Astrocyte of the spinal cord (primary cell): ENCODE measurements at places on chromosomes 6 and 20.
A peak's percentile ranks its signal among the peaks of the same experiment; 100 is the strongest.

GRCh38 chr6:75149696-75150095 is 56.2 kb downstream of the COL12A1 start:
- DNase-seq: no peak

DNA sequence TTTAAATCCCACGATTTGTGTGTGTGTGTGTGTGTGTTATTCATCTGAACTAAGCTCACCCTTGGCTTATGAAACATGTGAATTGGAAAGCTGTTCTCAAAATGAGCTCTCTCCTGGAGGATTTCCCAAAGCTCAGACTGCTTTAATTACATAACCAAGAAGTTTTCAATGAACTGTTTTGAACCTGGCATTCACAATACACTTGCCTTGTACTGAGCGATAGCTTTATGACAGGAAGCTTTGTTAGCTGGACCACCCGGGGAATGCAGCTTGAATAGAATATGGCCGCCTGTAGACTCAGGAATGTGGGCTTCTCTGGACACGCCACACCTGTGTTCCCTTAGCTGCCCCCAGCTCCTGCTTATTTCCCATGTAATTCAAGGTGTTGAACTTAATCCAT is 71.4 kb upstream of the PREP start:
- peak; percentile 16 for DNase-seq

GRCh38 chr6:159981071-159981402 is 12.2 kb downstream of the IGF2R start:
- DNase-seq: no peak

GRCh38 chr20:4681401-4681800 is 40.3 kb upstream of the PRND start:
- no peak for DNase-seq

GRCh38 chr20:31945785-31946184 is 6.1 kb downstream of the PDRG1 start:
- DNase-seq: peak; percentile 68

- no peak for DNase-seq
Observed at GRCh38 chr6:16799279-16800193, 38.3 kb upstream of the ATXN1 start.

GRCh38 chr20:48736231-48736630 is 91.6 kb downstream of the PREX1 start:
- no peak for DNase-seq

GRCh38 chr6:118649918-118650581 is 1.3 kb downstream of the CEP85L start:
- peak; percentile 58 for DNase-seq

DNA sequence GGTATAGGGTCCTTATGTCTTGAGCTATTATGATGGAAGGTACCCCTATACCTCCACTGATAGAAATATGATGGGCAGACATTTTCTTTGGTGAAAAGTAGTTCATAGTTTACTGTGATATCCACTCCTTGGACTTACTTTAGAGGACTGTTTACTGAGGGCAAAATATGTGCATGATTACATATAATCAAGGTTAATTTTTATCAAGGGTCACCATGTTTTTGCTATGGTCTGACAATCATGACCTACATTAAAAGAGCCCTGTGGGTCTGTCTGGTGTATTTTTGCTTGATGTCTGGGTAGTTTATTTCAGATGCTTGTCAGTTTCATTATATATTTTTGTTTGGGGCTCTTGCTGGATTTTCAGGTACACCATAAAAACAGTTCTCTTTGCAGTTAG is 40.1 kb downstream of the CDKAL1 start:
- no peak for DNase-seq

GRCh38 chr6:135637701-135638100 is 140.2 kb upstream of the AHI1 start:
- DNase-seq: no peak
